ENCODE measurements at places on chromosomes 1 and 21.

DNA sequence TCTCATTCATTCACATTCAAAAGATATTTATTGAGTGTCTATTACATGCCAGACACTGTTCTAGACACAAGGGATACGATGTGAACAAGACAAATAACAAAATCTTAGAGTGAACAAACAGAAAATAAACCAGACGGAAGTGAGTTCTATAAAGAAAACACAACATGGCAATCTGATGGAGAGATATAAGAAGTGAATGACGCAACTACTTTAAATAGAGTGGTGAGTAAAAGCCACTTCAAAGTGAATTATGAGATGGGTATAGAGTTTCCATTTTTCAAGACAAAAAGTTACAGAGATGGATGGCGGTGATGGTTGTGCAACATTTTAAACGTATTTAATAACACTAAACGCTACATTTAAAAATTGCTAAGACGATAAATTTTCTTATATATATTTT, 75.4 kb downstream of the CEP170 start:
- DNase-seq, result no peak

- no peak for DNase-seq
These were observed 19.5 kb upstream of the SUCO start for GRCh38 chr1:172513479-172513878.

GRCh38 chr1:75421371-75421770, 189.5 kb downstream of the SLC44A5 start:
- DNase-seq, result no peak

- DNase-seq, result no peak
These were observed 3.6 kb downstream of the CTBS start for GRCh38 chr1:84570436-84571149.

DNA sequence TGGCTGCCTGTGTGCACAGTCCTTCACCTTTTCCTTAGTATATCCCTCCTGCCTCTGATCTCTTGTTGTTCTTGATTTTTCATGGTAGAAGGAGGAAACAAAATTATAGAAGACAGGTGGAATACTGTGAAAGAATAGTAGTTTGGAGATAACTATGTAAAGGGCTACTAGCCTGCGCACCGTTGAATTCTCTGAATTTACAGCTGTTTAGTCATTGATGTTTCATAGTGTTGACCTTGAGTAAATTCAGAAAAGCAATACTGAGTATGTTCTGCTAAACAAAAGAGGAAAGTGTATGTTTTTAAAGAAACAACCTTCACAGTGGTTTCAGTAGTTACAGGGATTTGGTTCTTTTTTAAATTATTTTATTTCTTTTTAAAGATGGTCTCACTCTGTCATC, 18.1 kb downstream of the CAMTA1 start:
- DNase-seq, result no peak

DNA sequence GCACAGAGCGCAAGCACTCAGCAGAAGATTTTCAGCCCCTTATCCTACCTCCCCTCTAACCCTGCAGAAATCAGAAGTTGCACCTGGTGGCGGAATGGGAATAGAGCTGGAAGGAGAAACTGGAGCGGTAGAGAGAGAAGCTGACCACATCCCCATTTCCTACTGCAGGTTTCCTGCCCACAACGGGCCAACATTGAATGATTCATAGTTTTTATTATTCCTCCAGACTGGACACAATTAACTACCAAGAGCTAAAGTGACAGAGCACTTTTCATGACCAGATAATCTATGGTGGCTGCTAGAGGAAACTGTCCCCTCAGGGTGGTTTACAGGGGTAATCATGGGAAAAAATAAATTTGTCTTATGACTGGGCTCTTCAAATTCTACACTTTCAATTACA, 21.3 kb upstream of the LRRC8D start:
- DNase-seq, result no peak

GRCh38 chr1:17393230-17393629, 21.2 kb downstream of the PADI6 start:
- no peak for DNase-seq

DNA sequence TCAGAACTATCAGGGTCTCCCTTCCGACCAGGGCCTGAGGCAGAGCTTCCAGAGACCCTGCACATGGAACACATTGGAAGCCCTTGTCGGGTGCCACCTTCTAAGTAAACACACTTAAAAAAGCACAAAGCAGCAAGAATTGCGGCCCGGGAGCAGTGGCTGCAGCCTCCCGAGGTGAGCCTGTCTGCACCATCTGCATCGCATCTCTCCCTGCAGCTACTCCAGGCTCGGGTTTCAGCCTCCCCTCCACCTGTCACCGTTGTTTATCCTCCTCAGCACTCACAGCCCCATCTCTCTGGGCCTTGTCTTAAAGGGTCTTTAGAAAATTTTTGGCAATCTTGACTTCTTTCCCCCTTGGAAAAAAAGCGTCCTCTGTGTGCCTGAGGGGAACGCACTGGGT, 95.1 kb upstream of the ARHGEF16 start:
- DNase-seq, result no peak

- no peak for DNase-seq
These were observed 38.8 kb upstream of the OR2B11 start for GRCh38 chr1:247496581-247497285.

DNA sequence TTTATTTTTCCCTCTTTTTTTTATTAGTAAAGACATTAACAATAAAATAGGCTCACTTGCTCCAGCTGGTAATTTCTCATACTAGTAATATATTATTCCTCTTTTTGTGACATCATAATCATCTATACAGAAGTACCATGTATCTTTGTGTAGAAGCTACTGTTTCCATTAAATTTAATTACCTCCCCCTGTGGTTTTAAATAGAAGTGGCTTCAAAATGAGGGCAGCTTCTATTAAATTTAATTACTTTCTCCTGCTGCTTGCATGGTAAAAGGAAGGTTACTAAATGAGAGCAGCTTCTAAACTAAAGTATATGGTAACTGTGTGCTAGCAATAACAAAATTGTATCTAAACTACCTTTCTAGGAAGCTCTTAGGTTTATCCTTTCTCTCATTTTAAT, 94.0 kb downstream of the DPYD start:
- no peak for DNase-seq

DNA sequence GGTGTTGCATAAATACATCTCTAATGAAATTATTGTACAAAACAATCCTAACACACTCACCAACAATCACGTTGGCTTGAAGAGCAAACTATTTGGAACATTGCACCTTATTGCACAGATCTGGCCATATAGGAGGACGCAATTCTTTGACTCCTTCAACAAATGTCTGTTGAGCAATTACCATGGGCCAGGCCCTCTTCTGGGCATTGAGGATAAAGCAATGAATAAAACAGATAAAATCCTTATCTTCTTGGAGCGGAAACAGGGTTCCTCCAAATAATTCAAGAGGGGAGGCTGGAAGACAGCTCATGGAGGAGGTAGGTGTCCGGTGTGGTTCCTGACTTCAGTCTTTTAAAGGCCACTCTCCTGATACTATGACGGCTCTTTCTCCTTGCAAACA, 43.3 kb downstream of the PAX7 start:
- DNase-seq, result no peak

DNA sequence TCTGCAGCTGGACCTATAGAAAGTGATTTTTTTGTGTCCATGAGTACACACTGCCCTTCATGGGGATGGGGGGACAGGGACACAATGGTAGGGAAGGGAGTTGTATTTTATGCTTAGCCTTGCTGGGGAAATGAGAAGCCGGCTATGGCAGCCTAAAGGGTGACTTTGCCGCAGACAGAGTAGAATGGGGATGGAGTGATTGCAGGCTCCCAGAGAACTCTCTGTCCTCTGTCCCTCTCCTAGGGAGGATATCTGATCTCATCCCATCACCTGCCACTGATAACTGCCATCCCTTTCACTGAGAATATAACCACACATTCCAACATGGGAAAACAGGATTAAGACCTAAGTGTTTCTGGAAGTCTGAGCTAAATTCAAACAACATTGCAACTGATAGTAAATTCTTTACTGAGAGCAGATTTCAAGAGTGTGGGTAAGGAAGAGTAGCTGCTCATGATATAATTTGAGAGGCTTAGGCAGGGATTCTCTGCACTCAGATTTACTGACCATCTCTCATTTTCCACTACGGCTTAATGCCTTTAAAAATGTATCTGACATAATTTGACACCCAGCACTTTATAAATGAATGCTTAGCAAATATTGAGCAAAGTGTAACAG, 13.9 kb downstream of the SH2D1B start:
- DNase-seq, result no peak

- DNase-seq, result no peak
These were observed 106.4 kb downstream of the KCND3 start for GRCh38 chr1:111882986-111883560.

DNA sequence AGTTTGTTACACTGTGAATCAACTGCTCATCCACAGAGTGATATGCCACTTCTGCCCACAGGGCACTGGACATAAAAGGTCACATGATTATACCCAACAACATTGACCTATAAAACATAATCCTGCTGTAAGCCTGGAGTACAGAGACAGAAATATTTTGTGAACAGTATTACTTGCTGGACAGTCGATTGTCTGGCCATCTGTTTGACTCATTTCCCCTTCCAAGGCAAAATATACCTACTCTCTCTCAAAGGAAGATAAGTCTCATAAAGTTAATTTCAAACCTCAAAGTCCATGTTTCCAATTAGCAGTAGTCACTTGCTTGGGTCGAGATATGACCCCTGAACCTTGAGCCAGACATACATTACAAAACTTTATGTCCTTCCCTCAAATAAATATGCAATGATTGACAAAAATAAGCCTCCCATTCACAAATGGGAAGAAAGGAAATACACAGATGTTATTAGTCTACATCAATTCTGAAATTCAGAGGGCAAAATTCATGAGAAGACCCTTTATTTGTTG, 39.3 kb upstream of the RGS18 start:
- DNase-seq, result no peak

- DNase-seq, result no peak
These were observed 10.0 kb upstream of the OLIG2 start for GRCh38 chr21:33015756-33016155.

GRCh38 chr1:154845174-154845573, 24.9 kb downstream of the KCNN3 start:
- DNase-seq, result no peak

- DNase-seq, result no peak
These were observed 1.6 kb downstream of the CD53 start for GRCh38 chr1:110874324-110875215.

GRCh38 chr21:34669149-34669879, 520 bp downstream of the CLIC6 start:
- DNase-seq, result no peak

GRCh38 chr1:21149855-21150432, 26.8 kb downstream of the EIF4G3 start:
- DNase-seq, result no peak

GRCh38 chr1:211559222-211560010, 19.5 kb downstream of the SLC30A1 start:
- DNase-seq, result no peak

DNA sequence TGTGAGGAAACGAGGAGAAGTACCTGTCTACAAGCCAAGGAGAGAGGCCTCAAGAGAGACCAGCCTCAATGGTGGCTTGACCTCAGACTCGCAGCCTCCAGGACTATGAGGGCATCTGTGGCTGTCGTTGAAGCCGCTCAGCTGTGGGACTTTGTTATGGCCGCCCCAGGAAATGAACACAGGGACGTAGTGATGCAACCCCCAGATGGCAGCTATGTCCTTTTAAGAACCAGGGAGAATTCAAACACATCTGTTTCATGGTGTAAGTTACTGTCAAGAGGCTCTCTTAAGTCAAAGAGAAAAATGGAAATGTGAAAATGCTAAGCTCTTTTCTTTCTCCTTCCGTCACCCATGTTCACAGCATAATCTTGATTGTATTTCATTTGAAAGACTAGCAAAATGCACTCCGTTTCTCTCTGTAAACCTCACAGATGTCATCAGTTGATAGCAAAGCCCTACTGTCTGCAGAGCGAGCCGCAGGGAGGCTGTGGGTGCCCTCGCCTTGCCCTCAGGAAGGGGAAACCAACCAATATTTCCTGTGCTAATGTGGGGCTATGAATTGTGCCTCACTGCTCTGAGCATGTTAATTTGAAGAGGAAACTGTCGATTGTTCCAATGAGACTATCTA, 21.3 kb downstream of the UBASH3A start:
- DNase-seq, result no peak

DNA sequence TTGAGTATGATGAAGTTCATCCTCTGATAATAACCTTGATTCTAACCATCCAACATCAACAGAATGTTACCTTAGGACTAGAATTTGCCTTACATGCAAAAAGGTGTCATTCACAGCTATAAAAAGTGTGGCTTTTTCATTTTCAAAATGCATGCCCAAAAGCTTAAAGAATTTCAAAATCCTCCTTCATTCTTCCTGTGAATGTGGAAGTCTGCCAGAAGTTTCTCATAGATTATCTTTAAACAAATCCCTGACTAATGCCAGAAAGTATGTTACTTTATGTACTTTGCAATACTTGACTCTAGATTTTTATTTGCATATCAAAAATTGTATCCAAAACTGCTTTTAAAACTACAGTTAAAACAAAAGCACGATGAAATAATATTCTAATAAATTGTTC, 270.6 kb upstream of the ZRANB2 start:
- DNase-seq, result no peak

DNA sequence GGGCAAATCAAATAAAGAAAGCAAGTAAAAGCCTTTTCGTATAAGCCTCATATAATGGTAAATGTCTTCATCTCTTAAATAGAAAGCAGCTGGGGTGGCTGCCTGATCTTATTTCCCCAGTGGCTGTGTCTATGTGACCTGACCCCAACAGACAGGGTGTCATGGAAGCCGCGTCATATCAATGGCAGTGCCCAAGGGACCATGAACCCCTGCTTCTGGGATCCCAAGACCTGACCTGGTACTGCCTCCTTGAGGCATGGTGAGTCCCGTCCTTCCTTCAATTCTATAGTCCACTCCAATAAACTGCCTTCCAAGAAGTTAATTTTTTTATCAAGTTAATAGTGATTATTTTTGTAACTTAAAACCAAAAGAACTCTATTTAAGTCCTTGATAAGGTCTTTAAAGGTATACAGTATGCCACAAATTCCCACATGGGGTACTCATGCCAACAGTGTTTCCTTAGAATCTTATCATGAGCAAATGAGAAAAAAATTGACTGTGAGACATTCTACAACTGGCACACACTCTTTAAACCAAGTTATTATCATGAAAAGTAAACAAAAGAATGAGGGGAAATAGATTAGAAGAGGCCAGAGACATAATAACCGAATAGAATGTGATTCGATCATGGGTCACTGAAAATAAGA, 104.6 kb downstream of the ADSS2 start:
- DNase-seq, result no peak

DNA sequence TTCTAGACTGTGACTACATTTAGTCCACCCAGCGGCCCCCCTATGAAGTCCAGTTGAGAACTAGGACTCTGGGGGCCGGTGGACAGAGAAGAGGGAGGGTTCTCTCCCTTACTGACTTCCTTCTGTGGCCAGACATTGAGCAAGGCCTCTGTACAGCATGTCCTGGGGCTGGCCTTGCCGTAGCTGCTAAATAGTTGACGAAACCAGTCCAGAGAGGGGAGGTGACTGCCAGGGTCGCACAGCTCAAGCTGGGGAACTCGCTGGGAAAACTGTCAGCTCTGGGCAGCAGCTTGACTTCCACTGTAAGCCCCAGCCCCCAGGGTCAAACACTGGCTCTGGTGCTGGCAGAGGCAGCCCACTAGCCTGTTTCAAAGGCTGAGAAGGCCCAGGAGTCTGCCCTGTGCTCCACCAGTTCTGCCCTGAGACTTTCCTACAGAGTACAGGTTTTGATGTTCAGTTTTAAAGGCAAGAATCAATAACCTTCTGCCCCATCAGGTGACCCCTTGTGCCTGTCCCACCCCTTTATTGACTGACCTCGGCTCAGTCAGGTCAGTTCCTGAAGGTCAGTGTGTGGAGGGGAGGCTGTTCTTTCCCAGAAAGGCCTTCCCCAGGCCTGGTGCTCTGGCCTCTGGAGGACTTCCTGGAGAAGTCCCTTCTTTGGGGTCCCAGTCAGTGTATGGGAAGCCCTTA, 14.1 kb downstream of the PCSK9 start:
- no peak for DNase-seq

GRCh38 chr1:1199961-1200875, 6.2 kb downstream of the TNFRSF18 start:
- no peak for DNase-seq
